GM12878 (cell line): ENCODE measurements at places on chromosomes 12 and 14. TPM values are rescaled to one million over a fixed set of nuclear protein-coding genes. Genes with fewer than 3 reads are reported as not detected.

Gene KRT73
- not detected in 2 replicates for total RNA-seq

Gene CCDC197
- total RNA-seq, result not detected in 2 replicates

Gene PGF
- total RNA-seq, result 1.0 and 1.1 TPM in 2 replicates

Gene FAM90A1
- 0.62 and 0.66 TPM in 2 replicates for total RNA-seq

Gene CD9
- total RNA-seq, result 7.9 and 8.3 TPM in 2 replicates

Gene LMNTD1
- total RNA-seq, result not detected in 2 replicates

Gene CIROP
- not detected in 2 replicates for total RNA-seq

Gene BIN2
- 26.5 and 28.1 TPM in 2 replicates for total RNA-seq
